ENCODE measurements at places on chromosomes 4 and X.

GRCh38 chrX:107676559-107677378 is 48.5 kb downstream of the PRPS1 start:
- DNase-seq = peak; percentile 67

GRCh38 chr4:4519297-4519894 is 22.5 kb downstream of the STX18 start:
- no peak for DNase-seq

- DNase-seq = no peak
Observed at GRCh38 chr4:129481107-129481506, 385.2 kb downstream of the C4orf33 start.

GRCh38 chrX:133746593-133746992 is 238.8 kb downstream of the GPC3 start:
- DNase-seq = no peak

DNA sequence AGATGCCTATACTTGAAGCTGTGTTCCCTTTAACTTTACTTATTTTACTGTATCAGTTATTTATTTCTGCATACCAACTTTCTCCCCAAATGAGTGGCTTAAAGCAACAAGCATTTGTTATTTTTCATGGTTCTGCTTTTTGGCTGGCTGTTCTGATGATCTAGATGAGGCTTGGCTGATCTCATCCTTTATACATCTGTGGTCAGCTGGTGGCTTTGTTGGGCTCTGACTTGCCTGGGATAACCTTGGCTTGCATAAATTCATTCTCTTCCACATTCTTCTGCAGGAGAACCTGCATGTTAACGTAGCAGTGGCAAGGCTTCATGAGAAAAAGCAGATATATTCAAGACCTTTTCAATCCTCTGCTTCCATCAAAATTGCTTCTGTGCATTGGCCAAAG is 1317.6 kb downstream of the ADGRL3 start:
- DNase-seq = no peak

- DNase-seq = no peak
Observed at GRCh38 chrX:17993062-17993461, 132.0 kb upstream of the RAI2 start.
